ENCODE measurements at places on chromosomes 6 and 20.

- no peak for DNase-seq
These were observed 142.6 kb downstream of the MAP3K7 start for GRCh38 chr6:90444160-90444714.

GRCh38 chr6:11450037-11450436 is 87.5 kb upstream of the TMEM170B start:
- no peak for DNase-seq

DNA sequence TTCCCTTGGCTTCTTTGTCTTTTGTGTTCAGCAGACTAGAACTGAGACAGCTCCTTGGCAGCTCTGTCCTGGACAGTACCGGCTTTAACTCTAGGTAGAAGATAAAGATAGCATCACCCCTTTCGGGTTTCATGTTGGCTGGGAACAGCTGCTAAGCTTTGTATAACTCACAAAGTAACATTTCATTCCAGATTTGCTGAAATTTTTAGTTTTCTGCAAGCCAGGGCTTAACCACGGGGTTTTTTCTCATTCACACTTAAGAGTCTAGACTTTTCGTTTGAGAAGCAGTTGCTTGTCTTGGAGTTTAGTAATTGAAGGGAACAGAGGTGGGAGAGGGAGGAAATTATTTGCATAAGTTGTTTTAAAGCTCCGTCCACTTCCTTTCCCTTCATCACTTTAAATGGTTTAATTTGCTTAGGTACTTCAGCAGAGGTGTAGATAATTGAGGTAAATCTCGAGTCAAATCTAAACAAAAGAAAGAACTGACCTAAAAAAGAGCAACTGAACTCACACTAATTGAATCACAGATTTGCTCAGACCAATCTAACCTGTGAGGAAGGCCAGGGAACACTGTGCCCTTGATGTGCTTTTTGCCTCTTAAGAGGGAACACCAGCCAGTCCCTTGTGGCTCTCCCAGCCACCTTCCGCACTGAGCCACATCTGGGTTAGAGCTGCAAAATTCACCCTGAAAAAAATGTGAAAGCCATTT is 48.3 kb downstream of the RREB1 start:
- DNase-seq, result no peak

DNA sequence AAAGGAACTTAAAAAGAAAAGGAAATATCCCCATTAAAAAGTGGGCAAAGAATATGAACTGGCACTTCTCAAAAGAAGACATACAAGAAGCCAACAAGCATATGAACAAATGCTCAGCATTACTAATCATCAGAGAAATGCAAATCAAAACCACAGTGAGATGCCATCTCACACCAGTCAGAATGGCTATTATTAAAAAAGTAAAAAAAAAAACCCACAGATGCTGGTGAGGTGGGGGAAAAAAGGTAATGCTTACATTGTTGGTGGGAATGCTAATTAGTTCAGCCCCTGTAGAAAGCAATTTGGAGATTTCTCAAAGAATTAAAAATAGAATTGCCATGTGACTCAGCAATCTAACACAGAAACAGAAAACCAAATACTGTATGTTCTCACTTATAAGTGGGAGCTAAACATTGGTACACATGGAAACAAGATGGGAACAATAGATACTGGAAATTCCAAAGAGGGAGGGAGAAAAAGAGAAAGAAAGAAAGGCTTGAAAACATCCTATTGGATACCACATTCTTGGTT is 437.1 kb downstream of the GRIK2 start:
- DNase-seq, result no peak

DNA sequence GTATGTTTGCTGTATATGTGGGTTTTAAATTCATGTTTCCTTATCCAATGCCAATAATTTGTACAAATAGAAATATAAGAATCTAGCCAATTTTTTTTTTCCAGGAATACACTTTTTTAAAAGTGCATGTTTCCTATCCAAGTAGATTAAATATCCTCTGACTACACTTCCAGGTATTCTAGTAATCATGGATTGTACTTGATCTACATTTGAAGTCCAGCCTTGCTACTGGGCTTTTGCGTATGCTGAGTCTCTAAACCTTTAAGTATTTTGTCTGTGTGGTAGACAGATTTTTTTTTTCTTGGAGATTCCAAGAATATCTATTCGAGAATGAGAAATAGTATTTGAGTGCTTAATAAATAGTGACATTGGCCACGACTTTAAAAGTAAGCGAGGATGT is 188.3 kb downstream of the SASH1 start:
- DNase-seq, result no peak

GRCh38 chr6:131747821-131748353 is 37.1 kb upstream of the CTAGE9 start:
- DNase-seq, result no peak

- no peak for DNase-seq
These were observed 16.2 kb downstream of the PRKN start for GRCh38 chr6:162711376-162711775.

DNA sequence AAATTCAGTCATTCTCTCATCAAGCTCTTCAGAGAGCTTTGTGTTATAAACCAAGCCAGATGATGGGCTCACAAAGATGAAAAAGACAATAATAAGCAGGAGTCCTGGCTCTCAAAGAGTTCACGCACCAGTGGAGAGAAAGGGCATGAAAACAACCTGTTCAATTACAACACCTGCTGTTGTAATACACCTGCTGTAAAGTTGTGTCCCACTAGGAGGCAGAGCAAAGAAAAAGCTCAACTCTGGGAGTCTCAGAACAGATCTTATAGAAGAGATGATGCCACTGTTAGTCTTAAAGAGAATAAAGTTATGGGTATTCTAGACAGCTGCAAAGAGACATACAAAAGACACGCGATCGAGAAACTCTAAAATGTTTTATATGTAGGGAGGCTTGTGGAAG is 100.6 kb downstream of the DCDC2 start:
- DNase-seq, result no peak

DNA sequence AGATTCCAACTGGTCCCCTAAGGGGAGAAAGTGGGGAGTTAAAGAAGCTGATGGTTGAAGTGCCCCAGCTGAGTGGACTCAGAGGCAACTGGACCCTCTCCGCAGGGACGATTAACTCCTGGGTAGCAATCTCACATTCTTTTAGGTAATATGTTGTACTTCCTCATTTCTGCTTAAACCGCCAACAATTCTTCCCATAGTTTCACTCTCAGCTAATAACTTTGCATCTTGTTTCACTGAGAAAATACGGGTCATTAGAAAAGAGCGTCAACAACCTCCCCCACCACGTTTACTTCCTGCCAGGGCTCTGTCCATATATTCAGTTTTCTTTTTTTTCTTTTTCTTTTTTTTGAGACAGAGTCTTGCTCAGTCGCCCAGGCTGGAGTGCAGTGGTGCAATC is 39.5 kb upstream of the CHD6 start:
- no peak for DNase-seq

DNA sequence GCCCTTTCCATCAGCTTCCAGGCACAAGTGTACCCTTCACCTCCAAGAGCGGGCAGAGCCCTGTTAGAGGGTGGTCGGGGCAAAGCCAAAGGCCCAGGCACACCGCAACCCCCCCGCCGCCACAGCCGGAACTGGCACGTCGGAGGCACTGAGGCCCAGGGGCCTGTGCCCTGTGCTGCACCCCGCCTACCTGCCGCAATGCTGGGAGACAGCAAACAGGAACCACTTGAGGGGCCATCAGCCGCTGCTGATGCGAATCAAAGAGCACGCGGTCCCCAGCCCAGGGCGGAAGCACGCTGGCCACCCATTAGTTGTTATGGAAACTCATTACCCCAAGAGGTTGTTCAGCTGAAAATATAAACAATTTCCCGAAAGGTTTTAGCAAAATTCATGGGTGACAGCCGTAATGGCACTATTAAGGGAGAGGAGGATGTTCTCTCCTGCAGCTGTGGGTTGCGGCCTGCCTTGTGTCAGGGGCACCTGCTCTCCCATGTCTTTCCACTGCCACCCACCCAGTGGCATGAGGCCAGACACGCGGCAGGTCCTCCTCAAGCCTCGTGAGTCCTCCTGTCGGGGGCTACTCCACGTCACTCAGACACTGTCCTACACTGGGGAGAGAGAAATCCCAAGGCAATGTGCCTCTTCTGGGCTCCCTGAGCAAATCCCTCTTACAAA is 65.3 kb downstream of the EDN3 start:
- DNase-seq, result no peak

DNA sequence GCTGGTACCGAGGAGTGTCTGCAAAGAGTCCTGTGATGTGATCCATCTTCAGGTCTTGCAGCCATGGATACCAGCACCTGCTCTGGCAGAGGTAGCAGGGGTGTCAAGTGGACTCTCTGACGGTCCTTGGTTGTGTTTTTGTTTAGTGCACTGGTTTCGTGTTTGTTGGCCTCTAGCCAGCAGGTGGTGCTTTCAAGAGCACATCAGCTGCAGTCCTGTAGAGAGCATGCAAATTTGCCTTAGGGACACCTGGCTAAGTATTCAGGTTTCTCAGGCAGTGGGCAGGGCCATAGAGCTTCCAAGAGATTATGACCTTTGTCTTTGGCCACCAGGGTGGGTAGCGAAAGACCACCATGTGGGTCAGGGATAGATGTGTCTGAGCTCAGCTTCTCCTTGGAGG is 14.5 kb upstream of the RGS17 start:
- peak; percentile 7 for DNase-seq

DNA sequence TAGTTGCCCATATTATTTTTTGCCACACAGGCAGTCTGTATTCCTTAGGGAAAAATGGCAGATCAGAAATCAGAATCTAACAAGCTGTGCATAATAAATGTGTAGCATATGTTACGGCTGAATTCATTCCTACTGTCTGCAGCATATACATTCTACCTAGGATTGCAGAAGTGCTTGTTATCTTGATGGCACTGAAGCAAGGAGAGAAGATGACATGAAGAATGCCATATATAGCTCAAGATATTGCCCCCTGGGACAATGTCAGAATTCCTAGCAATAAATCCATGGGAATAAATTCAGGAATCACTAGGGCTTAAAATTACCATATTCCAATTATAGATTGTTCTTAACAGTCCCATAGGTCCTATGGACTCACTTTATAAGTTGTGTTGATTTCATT is 293.0 kb upstream of the CNR1 start:
- DNase-seq, result no peak

DNA sequence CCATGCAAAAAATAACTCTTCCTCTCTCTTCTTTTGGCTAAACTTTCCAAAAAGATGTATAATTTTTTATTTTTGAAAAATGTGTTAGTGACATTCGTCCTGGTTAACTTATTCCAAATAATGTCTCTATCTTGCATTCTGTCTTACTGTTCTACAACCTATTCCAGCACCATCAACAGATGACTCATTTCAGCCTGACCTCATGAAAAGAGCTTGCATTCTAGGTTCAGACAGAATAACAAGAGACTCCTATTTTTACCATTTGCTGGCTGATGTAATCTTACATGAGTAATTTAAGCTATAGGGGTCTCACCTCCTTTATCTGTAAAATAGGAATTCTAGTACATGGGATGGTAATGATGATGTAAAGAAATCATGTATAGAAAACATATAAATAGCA is 109.0 kb downstream of the FUT9 start:
- DNase-seq, result no peak

- DNase-seq, result no peak
These were observed 253.6 kb downstream of the ARID1B start for GRCh38 chr6:157030755-157031154.

DNA sequence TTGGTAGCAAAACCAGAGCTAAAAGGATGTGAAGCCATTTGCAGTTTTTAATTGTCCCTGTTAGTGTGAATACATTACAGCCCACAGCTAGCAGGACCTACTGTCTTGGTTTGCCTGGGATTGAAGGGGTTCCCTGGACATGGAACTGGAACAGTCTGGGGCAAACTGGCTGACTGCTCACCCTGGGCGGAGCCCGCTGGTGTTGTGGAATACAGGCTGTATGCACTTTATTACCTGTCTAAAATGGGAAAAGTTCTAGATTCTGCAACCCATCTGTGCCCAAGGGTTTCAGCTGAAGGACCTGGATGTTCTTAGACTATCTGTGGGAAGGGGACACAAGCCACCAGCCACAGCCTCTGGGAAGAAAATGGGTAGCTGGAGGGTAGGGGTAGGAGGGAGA is 12.2 kb upstream of the CDKN1A start:
- DNase-seq, result no peak

GRCh38 chr6:113352029-113352801 is 504.9 kb upstream of the MARCKS start:
- DNase-seq, result no peak

GRCh38 chr20:51446230-51446629 is 96.3 kb downstream of the NFATC2 start:
- DNase-seq, result no peak

DNA sequence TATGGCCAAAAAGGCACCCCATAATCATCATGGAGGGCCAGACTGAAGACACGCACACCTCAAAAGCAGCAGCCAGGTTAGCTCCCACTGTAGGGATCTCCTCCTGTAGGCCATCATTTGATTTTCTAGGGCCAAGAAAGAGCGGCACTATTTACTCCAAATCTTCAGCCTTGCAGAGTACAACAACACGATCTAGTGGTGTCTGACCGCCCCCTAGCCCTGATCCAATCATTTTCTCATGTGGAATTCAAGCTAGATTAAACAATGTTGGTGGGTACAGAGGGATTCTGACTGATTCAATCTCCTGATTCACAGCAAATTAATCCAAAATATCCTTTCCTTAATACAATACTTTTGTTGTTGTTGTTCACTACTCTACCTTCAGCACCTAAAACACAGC is 12.5 kb downstream of the GNAS-AS1 start:
- no peak for DNase-seq

- DNase-seq, result peak; percentile 9
These were observed 197.7 kb downstream of the BCAS1 start for GRCh38 chr20:53872561-53873229.

DNA sequence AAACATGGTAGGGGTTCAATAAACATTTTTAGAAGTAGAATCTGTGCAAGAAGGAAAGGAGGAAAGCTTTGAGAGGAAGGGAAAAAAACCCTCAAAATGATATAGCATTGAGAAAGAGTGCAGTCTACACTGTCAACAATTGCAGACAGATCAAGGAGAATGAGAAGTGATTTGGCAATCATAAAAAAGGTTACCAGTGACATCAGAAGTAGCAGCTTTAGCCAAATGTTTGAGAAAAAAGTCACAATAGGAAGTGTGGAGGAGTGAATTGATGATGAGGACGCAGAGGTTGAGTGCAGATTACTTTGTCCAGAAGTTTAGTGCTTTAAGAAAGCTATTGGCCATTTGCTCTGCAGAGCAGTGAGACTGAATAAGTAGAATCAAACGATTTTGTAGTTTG is 155.0 kb downstream of the GJA1 start:
- no peak for DNase-seq

- peak; percentile 50 for DNase-seq
These were observed 92.8 kb downstream of the CLIC5 start for GRCh38 chr6:45922728-45923351.

DNA sequence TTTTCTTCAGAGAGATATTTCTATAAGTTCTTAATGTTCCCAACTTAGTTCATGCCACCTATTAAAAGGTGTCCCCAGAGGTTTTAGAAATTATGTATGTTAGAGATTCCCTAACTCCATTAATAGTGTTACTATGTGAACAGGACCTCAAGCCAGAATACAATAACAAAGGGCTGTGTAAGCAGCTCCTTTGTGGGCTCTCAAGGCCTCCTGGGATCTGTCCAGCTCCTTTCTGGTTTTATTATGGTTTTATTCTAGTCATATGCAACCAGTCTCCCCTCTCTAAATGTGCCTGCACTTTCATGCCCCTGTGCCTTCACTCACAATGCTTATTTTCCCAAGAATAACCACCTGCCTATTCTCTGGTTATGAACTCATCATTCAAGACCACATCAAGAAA is 22.7 kb downstream of the NRSN1 start:
- DNase-seq, result no peak

All from NCI-H524 (cell line).